ENCODE measurements at places on chromosomes 12 and 14.

DNA sequence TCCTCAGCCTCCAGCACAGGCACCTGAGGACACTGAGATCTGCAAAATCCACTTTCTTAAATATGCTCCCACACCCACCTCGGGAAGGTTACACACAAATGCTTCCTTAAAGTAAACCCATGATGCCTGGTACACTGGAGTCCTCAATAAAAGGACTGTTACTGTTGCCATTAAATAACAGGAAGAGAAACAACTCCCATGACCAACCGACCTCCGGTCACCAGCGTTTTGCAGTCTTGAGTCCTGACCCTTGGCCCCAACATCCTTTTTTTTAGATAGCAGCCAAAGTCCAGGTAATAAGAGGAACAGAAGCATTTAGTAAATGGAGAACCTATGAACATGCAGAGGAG, 42.4 kb downstream of the ITPK1 start:
- DNase-seq: no peak

DNA sequence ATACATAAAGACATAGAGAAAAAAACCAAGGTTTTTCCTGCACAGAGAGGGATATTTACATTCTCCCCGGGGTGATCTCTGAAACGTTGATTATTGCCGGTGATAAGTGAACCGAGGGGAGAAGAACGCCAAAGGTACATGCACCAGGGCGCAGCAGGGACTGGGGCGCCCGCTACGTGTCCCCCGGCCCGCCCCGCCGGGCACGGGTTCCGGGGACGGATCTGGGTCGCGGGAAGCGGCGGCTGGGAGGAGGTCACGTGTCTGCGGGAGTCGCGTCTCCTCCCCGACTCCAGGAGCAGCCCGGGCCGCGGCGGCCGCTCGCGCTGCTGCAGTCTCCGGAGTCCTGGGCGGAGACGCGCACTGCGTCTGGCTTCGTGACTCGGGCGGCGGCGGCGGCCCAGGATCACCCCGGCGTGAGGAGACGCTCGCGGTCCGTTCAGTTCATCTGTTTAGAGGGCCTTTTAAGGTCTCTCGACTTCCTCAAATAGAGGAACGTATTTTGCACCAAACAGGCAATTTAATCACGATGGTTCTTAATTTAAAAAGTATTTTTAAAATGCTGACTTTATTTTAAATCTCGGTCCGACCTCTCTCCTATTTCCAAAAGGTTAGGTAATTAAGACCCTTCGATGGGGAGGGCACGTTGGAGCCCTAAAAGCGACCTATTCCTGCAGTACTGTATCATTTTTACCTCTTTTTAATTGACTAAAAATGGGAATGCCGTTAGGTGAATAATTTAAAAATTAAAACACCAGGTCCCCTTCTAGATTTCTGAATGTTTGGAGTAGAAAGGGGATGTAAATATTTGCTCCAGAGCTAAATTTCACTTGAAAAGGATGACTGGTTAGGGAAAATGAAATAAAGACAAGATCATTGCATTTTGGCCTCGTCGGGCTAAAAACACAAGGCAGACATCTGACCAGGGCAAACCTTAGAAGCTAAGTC, 1.8 kb upstream of the BHLHE41 start:
- peak; percentile 87 for DNase-seq

DNA sequence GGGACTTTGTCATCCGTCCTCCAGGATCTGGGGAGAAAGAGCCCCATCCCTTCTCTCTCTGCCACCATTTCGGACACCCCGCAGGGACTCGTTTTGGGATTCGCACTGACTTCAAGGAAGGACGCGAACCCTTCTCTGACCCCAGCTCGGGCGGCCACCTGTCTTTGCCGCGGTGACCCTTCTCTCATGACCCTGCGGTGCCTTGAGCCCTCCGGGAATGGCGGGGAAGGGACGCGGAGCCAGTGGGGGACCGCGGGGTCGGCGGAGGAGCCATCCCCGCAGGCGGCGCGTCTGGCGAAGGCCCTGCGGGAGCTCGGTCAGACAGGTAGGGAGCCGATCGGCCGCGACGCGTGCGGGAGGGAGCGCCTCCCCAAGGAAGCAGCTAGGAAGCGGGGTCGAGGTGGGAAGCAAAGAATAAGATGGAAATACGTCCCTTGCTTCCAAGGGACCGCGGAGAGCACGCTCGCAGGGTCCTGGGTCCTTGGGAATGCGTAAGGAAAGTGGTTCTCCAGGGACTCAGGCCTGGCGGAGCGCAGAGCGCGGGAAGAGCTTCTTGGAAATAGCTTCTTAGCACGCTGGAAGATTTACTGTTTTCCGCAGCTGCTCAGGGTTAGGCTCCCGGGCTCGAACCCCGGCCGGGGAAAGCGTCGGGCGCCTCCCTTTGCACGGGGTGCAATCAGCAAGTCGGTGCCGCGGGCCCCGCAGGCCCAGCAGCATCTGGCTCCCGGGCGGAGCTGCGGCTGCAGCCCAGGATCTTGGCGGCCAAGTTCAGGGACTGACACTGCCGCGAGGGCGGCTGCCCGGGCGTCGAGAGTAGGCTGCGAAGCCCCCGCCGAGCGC, 457 bp downstream of the SOCS2 start:
- DNase-seq: peak; percentile 32

- peak; percentile 72 for DNase-seq
Observed at GRCh38 chr12:62192180-62192902, 67.9 kb upstream of the USP15 start.

DNA sequence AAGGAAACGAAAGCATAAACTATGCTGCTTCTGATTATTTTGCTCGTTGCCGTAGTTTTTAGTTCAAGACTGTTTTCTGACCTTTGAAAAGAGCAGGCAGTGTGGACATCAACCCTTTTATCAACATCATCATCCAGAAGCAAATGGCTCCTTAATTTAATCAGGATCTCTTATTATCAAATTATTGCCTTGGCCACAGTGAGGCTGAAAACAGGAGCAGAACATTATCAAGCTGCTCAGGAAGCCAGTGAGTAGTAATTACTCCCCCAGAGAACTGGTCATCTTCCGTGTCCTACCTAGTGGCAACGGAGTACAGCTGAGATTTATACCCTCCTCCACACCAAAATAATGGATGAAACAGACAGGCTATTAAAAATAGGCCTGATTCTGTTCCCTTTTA, 2.2 kb upstream of the DIABLO start:
- DNase-seq: no peak

DNA sequence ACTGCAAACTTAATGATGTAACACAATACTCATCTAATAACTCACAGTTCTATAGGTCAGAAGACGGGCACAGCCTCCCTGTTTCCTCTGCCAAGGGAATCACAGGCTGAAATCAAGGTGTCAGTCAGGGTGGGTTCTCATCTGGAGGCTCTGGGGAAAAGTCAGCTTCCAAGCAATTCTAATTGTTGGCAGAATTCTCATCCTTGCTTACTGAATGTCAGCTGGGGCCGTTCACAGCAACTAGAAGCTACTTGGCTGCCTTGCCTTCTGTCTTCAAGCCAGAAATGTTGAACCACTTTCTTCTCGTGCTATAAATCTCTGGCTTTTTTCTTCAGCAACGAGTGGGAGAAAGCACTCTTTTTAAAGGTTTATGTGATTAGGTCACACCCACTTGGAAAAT, 80.1 kb upstream of the PDZRN4 start:
- peak; percentile 61 for DNase-seq

DNA sequence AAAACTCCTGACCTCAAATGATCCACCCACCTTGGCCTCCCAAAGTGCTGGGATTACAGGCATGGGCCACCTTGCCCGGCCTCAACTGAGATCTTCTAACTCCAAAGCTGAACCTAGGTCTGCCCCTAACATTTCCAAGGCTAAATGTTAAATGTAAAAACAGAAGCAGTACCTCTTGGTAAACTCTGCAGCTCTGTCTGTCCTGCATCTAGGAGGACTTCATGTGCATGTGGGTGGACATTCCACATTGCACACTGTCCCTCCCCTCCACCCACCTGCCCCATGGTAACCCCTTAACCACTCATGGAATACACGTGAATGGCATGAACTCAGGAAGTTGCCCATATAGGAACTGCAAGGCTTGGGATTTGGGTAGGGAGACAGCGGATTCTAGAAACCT, 33.1 kb downstream of the SNX6 start:
- no peak for DNase-seq

- DNase-seq: no peak
Observed at GRCh38 chr12:51293696-51294095, 23.5 kb upstream of the SMAGP start.

GRCh38 chr12:90407841-90408240, 547.1 kb downstream of the CCER1 start:
- DNase-seq: no peak

- DNase-seq: no peak
Observed at GRCh38 chr12:29204521-29204920, 55.4 kb downstream of the FAR2 start.

DNA sequence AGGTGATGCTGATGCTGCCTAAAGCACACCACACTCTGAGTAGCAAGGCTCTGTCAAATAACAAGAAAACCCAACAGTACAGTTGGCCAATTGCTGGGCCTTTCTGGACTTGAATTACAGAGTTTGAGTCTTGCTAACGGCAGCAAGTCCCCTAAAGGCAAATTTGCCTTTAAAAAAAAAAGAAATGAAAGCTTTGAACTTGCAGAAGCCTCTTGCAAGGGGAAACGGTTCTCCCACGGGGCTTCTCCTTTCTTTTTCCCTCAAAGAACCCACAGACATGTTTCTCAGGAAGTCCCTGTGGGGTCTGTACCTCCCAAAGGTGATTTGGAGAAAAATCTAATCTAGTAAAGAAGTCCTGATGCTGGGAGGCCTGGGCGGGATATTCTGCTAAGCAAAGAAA, 191.3 kb upstream of the MYL2 start:
- DNase-seq: no peak

DNA sequence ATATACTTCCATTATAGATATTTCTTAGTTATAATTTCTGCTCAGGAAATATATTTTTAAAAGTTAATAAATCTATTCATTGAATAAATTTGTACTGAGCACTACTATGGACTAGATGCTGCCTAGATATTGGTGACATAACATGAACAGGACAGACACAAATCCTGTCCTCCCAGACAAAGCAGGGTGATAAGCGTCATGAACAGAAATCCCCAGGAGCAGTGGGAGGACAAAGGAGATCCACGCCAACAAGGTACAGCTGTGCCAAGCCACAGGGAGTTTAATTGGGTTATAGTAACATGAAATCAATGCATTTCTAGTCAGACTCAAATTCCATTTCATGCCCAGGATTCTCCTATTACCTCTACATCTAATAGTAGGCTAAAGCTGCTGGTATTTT, 171.8 kb upstream of the CPNE8 start:
- DNase-seq: no peak

DNA sequence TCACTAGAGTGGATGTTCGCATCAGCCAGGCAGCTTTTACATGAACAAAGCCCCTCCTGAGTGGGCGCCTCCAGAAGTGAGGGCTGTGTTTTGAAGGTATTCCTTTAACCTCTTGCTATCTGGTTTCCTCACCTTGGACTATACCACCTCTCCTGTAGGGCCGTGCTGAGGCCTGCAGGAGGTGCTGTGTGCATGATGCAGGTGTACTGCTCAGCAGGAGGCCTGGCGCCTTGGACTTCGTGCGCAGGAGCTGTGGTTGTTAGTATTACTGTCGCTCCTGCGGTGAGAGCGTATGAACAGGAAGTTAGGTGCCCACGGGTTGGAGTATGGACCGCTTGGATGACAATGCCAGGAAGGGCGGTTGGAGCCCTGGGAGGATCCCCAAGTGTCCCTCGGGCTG, 130.7 kb downstream of the TSPAN9 start:
- DNase-seq: no peak

GRCh38 chr12:109863847-109864712, 16.3 kb downstream of the GLTP start:
- no peak for DNase-seq

Measured in hindlimb muscle (tissue), 1 donor.